ENCODE measurements at places on chromosomes 3 and 15.

DNA sequence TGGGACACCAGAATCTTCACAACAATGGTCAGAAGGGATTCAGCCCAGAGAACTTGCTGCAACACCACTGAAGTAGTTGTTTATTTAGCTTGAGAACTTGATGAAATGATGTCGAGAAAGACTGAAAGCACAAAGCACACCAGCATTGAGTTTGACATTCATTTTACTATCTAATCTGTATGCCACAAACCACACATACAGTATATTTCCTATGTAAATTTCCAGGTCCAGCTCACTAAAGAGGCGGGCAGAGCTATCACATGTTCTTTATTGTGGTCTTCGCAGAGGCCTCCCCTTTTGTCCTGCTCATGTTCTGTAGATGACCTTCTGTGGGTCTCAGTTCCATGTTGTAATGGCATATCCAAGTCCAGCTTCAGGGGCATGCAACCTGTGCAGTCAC, 10.4 kb upstream of the FMN1 start:
- DNase-seq, result no peak

DNA sequence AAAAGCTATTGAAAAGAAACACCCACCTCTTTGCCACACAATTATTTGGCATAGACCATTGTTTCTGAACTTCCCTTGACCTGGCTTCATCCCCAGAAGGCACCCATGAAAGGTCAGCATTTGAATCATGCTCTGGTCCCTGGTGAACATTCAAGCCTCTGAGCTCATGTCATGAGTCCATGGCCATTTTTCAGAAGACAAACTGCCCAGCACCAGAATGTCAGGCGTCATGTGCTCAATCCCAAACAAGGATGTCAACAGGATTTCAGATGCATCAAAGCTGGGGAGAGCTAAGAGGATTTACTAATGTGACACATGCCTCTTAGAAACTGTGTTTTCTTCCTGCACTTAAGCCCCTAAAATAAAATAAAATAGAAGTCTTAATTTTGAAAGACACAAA, 41.3 kb downstream of the TMED3 start:
- no peak for DNase-seq

GRCh38 chr3:40800343-40800742, 275.6 kb downstream of the ZNF621 start:
- DNase-seq, result no peak

- no peak for DNase-seq
These were observed 49.4 kb upstream of the TNFAIP8L3 start for GRCh38 chr15:51144021-51144532.

GRCh38 chr15:74156678-74157411, 16.7 kb upstream of the ISLR start:
- no peak for DNase-seq

GRCh38 chr15:92025706-92026270, 172.3 kb downstream of the SLCO3A1 start:
- DNase-seq, result no peak

DNA sequence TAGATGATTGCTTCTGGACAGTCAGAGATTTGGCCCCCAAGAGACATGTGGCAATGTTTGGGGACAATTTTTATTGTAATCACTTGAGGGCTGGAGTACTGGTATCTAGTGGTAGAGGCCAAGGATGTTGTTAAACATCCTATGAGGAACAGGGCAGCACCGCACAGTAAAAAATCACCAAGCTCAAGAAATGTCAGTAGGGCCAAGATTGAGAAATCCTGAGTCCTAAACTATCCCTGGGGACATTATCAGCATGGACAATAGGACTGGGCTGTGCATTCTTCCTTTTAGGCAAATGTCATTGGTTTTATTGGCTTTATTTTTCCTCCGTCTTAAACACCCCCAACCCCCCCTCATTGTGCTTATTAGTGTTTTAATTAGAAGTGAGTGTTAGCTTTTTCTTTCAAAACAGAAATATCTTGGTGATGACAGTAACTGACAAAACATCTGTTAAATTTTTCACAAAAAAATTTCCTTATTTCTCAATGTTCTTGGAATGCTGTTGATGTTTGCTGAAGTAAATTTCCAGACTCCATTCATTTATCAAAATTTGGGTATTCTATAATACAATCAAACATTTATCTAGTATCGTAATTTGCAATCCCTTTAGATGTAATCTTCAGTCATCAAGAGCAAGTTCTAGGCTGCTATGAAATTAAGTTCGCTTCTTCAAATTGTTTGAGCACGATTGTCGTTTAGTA, 944.4 kb downstream of the VGLL3 start:
- no peak for DNase-seq

DNA sequence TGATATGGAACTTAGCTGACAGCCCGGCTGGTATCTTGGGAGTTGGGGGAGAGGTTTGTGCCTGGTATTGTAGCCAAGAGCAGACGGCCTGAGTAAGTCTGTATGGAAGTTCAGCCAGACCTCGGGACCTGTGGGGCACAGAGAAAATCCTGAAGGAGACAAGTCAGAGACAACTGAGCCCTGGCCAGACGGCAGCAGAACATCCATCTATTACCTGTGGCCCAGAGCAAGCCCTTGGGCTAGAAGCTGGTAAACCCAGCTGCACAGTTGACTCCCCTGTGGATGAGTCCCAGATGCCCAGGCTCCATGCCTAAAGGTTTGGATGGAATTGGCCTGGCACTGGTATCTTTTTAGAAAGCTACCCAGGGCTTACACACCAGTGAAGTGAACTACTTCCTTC, 70.4 kb upstream of the DLG1 start:
- no peak for DNase-seq

DNA sequence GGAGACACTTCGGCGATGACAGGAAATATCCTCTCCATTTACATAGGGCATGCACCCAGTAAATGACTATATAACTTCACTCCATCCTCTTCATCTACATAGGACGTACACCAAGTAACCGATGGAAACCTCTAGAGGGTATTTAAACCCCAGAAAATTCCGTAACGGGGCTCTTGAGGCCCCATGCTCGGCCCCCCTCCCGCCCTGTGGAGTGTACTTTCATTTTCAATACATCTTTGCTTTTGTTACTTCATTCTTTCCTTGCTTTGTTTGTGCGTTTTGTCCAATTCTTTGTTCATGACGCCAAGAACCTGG, 7.5 kb upstream of the FAM107A start:
- DNase-seq, result no peak

GRCh38 chr3:179606534-179607085, 2.0 kb downstream of the NDUFB5 start:
- no peak for DNase-seq

DNA sequence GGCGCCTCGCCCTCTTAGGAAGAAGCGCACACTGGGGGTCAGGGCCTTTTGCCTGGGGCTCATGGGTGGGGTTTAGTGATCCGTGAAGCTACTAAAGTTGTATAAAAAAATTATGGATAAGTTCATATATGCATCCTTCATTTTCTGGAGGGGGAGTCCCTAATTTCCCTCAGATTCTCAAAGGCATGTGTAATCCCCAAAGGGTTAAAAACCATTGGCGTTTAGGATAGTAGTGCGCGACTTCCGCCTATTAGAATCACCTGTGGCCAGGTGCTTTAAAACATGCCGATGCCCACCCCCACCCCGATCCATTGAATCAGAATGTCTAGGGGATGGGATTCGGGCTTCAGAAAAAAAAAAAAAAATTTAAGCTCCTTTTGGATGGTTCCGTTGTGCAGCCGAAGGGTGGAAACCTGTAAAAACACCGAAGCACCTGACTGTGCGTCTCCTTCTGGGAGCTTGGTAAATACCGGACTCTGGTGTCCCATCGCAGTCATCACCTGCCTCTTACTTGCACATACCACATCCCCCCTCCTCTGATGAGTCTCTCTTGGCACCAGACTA, 570 bp downstream of the APH1B start:
- DNase-seq, result no peak

GRCh38 chr3:165770781-165771180, 66.4 kb downstream of the BCHE start:
- no peak for DNase-seq

GRCh38 chr3:44729384-44729910, at the start of gene ZNF501:
TSS of gene ZNF501 (plus strand) at chr3:44729635. CDS start at chr3:44734422, 4,787 bp downstream.
- DNase-seq, result peak; percentile 85

DNA sequence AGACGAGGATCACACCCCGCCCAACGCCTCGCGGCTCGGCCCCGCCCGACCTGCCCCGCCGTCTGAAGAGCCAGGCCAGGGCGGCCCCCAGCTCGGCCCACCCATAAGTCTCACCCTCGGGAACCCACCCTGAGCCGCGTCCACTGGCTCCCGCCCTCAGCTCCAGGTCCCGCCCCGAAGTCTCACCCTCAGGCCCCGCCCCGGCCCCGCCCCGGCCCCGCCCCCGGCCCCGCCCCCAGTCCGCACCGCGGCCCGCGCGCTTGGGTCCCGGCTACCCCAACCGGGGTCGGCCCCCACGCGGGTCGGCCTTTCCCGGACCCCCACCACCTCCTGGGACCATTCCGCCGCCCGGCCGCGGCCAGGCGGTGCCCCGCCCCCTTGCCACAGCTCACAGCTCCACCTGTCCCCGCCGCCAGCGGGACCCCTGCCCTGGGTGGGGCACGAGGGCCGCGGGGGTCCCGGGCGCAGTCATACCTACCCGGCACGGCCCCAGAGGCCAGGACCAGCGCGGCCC, 489 bp downstream of the CSPG5 start:
- DNase-seq, result peak; percentile 67

GRCh38 chr15:48572823-48573222, 72.7 kb downstream of the FBN1 start:
- DNase-seq, result no peak

- DNase-seq, result no peak
These were observed 32.0 kb downstream of the DNAH12 start for GRCh38 chr3:57512166-57512565.

DNA sequence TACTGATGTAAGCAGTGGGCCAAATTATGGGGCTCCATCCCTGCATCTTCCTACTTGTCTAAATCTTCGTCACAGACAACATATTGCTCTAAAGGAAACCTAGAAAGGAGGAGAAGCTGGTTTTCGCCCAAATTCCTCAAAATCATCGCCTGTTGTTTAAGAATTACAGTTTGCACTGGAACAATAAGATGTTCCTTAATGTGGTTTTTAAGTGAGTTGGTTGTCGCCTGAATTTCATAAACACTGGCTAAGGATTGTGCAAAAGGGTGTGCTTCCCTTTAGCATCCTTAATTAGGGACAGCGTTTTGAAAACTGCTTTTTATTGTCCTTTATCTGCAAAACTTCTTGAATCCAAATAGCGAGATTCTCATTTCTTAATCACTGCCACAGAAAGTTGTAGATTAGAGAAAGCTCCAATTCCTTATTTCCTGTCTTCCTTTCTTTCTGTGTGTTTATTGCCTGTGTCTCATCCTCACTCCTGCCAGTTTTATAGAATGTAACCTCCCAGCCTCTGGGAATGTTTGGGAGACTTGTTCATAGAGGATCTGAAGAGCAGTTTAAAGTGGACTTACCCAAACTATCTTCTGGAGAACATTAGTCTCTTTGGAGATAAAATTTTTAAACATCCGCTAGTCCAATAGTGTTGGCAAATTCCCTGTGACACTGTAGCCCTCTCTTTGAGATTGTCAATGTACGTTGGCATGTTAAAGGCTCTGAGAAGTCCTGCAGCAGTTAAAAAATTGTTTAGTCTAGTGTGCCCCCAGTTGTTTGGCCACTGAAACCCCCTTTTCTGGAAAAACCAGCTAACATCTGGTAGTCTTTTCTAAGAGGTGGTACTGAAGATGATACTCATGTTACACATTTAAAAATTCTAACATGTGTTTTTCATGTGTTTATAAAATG, 50.4 kb downstream of the FLNB start:
- DNase-seq, result no peak

DNA sequence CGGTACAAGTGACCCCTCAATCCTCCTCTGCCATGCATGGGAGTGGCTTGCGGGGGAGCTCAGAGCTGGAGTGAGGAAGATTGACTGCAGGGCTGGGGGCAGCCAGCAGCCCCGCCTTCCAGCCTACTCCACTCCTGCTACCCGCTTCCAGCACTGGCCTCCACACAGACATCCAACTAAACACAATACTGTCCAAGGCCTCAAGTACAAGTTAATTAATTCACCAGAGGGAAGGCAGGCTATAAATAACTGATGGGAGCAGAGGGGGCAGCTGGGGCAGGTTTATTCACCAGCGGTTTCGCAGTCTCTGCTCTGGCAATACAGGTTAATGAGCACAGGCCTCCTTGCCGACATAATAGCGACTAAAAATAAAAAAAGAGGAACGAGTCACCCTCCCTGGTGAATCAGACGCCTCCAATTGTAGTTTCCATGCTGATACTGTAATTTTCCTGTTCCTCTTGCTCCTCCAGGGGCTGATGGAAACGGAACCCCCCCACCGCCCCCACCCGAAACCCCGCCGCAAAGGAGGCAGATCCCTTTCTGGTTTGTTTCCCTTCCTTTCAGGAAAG, 166.4 kb upstream of the TLE3 start:
- no peak for DNase-seq

DNA sequence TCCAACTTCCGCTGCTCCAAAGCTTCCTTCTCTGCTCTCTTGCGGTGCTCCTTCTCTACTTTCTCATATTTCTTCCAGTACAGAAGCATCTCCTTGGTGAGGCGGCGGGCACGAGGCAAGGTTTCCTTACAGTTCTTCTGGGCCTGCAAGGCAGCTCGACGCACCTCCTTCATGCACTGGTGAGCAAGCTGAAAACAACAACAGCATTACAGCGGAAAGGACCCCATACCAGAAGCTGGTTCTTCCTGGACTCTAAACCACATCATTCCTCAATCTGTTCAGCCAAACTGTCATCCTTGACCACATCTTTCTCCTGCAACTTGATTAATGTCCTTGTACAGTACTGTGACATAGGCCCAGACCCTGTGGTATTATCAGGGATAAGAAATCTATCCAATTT, 36.4 kb downstream of the INO80 start:
- DNase-seq, result no peak

- DNase-seq, result no peak
These were observed 751.0 kb downstream of the ROBO1 start for GRCh38 chr3:79016587-79017376.

DNA sequence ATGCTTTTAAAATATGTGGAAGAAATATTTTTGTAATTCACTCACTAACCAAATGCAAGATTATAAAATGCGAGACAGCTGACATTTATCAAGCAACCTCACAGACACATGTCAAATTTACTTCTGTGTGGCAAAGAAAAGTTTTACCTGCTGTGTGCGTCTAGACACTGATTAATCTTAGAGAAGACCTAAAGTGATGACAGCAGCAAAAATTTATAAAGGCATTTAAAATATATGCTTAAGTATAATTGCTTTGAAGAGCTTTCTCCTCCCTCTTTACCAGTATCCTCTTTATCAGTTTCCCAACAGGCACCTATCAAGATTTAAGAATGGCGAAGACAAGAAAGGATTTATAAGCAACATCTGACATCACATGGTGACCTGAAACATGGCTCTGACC, 37.3 kb downstream of the UBP1 start:
- no peak for DNase-seq

GRCh38 chr3:180184816-180185215, 148.1 kb upstream of the PEX5L start:
- no peak for DNase-seq

Measured in stimulated activated effector memory CD8-positive, alpha-beta T cell treated with anti-CD3 and anti-CD28 coated beads, Interleukin-12 subunit alpha, Interleukin-12 subunit beta, amount 100 ng/mL, for 72 hours (primary cell).